ENCODE measurements at places on chromosomes 1 and 21.

- no peak for DNase-seq
Observed at GRCh38 chr21:36839123-36839522, 127.3 kb downstream of the HLCS start.

DNA sequence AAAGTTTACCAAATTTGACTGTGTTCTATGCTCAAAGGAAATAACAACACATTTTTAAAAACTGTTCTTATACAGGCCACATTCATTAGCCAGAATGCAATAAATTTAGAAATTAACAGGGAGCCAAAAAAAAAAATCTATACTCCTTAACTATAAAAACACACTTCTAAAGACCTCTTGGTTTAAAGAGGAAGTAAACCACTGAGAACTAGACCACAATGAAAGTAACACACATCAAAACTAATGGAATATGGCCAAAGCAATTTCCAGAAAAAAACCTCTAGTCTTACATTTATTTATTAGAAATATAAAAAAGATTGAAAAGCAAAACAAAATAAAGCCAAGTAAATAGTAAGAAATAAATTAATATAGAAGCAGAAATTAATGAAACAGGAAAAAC is 48.9 kb upstream of the GADD45A start:
- DNase-seq, result no peak

DNA sequence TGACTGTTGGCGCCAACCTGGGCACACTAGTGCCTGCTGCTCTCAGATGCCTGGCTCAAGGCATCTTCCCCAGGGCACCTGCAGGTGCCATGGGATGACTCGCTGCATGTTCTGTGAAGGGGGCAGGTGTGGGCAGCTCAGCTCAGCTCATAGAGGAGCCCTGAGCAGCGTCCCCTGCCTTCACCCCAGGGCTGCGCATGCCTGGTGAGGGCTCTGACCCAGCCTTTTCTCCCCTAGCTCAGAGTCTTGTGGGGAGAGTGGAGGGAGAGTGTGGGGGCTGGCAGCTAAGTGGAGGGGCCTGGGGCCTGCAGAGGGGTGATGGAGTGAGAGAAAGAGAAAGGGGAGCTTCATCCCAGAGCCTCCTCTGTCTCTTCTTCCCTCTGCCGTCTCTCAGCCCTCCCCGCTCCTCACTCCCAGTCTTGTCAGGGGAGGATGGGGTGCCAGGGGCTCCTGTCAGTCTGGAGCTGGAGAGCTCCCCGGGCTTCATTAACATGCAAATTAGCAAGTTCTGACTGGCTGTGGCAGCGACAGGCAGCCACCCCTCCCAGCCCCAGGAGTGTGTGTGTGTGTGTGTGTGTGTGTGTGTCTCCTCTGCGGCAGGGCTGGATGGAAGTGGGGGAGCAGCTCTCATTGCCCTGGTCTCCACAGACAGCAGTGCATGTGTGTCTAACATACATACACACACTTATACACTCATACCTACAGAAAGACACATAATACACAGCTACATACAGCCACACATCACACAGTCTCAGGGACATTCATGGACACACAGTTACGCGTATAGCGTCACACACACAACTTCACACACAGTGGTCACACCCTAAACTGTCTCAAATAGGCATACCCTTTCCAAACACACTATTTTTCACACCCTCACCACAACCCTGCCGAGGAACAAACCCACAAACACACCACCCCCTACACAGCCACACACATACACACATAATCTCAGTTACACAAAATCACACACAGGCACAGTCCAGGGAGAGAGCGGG is 34.0 kb downstream of the FOXO6 start:
- DNase-seq, result peak; percentile 20

DNA sequence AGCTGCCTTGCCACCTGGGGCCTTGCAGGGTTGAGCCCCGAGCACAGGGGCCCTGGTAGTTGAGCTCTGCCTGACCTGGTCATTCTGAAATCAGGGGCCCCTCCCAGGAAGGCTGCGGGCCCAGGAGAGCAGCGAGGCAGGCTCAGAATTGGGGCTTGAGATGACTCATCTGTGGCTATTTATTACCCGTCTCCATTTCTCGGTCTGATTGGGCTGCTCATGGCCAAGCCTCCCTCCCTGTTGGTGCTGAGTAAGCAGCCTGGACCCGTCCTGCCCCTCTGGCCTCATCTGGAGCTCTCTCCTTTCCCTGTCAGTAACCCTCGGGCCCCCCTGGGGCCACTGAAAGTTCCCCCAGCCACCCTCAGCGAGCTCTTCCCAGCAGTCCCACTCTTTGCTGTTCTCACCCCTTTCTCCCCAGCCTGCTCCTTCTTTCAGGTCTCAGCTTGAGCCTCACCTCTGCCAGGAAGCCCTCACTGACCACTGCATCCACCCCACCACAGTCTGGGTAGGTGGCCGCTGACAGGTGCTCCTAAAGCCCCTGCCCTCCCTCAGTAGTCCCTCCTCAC is 11.0 kb upstream of the TNFRSF8 start:
- peak; percentile 32 for DNase-seq

- DNase-seq, result no peak
Observed at GRCh38 chr1:186980400-186980799, 151.7 kb downstream of the PLA2G4A start.

GRCh38 chr1:225763716-225764548 is 13.7 kb upstream of the SRP9 start:
- DNase-seq, result no peak

Data from hematopoietic multipotent progenitor cell (in vitro differentiated cells).